ENCODE measurements at places on chromosomes 6 and 20. TPM values are rescaled to one million over a fixed set of nuclear protein-coding genes. Genes with fewer than 3 reads are reported as not detected.

- DNase-seq: no peak
- no peak overlapping the region for H3K4me3 ChIP-seq
- H3K27ac ChIP-seq: no peak overlapping the region
- no peaks in the 10 kb centered on the region for H3K4me1 ChIP-seq
Measured at GRCh38 chr6:109892451-109893435, 85.4 kb upstream of the GPR6 start.

GRCh38 chr6:52077180-52077884 lies 10.1 kb downstream of the PKHD1 start:
- H3K27me3 ChIP-seq: peaks cover under 1% of the 10 kb centered on the region
- DNase-seq: no peak
- H3K36me3 ChIP-seq: no peaks in the 10 kb centered on the region
- no peak overlapping the region for H3K27ac ChIP-seq
- no peak overlapping the region for H3K4me3 ChIP-seq
- H3K4me1 ChIP-seq: no peaks in the 10 kb centered on the region

DNA sequence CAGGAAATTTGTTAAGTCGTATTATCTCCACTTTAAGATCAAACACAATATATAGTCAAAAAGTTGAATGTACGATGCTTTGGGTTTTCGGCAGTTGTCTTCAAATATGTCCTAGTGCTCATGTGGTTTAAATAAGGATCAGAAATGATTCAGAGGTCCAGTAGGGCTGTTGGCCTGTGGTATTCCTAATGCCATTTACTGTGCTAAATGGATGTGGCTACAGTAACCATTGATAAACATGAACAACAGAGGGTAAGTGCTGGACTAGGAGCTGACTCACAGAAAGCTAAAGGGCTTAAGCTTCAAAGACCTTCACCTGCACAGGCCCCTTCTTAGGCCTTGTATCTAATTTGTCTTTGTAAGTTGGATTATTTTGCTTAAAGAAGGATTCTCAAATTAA lies 80.5 kb upstream of the TPD52L1 start:
- no peak for DNase-seq
- no peaks in the 10 kb centered on the region for H3K27me3 ChIP-seq
- H3K27ac ChIP-seq: no peak overlapping the region
- no peaks in the 10 kb centered on the region for H3K4me1 ChIP-seq
- no peak overlapping the region for H3K4me3 ChIP-seq

DNA sequence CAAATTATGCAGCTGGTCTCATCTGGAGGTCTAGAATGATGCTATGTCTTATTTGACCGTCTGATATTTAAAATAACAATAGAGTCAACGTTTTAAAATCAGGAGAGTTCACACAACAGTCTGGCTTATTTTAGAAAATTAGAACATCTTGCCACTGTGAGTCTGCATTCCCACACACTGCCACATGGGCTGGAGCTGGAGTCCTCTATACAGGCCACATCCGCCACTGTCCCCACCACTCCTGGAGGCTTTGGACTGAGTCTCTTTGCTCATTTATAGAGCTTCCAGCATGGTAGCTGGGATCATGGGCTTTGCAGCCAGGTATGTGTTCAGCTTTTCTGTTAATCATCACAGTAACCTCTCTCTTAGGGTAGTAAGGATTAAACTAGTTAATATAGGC lies 68.8 kb upstream of the ZNFX1 start:
- DNase-seq: no peak
- peak overlapping the region; percentile 18 for H3K27ac ChIP-seq
- no peaks in the 10 kb centered on the region for H3K36me3 ChIP-seq
- no peaks in the 10 kb centered on the region for H3K27me3 ChIP-seq
- no peak overlapping the region for H3K4me3 ChIP-seq

CST2 gene
- total RNA-seq: not detected

- 0 out of 2 replicates have a peak overlapping the region, but pooled peaks have one; percentile 2 for H3K27ac ChIP-seq
- no peak overlapping the region for H3K4me3 ChIP-seq
- DNase-seq: no peak
- H3K4me1 ChIP-seq: peaks cover 56% of the 10 kb centered on the region
Measured at GRCh38 chr20:32363492-32363891, 5.4 kb downstream of the ASXL1 start.

DNA sequence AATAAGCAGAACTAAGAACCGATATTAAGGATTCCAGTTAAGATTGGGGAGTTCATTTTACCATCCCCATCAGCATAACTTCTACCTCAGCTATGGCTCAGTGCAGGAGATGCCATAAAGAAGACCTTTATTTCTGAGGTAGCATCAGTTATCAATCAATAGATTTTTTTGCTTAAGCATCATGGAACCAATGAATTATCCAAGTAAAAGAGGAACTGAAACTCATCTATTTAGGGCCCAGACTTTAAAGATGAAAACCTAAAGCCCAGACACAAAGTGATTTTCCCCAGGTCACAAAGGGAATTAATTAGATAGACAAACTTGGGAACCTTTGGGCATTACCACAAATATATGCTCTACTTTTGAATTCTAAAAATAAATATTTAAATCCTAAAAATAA lies 59.2 kb upstream of the TINAG start:
- H3K27ac ChIP-seq: no peak overlapping the region
- no peaks in the 10 kb centered on the region for H3K27me3 ChIP-seq
- DNase-seq: no peak
- H3K4me1 ChIP-seq: no peaks in the 10 kb centered on the region
- no peak overlapping the region for H3K4me3 ChIP-seq
- no peaks in the 10 kb centered on the region for H3K36me3 ChIP-seq

- no peak overlapping the region for H3K4me3 ChIP-seq
- no peaks in the 10 kb centered on the region for H3K36me3 ChIP-seq
- H3K27me3 ChIP-seq: no peaks in the 10 kb centered on the region
- no peaks in the 10 kb centered on the region for H3K4me1 ChIP-seq
- no peak for DNase-seq
- no peak overlapping the region for H3K27ac ChIP-seq
Measured at GRCh38 chr6:20236909-20237600, 24.8 kb upstream of the MBOAT1 start.

DNA sequence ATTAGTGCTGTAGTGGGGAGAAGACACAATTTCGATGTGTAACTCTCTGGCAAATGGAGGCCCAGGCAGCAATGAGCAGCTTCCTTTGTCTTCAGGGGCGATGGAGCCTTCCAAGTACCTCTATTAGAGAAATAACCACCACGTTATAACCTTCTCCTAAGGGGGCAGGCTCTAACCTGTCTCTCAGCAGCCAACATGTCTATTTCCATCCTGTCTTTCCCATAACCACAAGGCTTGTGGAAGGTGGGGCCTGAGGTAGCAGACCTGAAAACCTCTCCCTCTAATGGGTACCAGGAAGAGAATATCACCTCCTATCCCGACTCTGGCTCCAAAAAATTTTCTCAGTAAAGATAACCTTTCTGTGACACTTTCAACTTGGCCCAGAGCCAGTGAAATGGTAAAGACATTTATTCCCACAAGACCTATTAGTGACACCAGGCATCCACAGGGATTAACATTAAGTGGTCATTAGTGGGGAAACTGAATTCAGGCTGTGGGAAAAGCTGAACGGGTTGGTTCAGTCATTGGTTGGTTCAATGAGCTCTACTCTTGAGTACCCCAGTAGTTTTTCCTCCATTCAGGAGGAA lies 4.0 kb downstream of the PEX6 start:
- DNase-seq: no peak
- no peak overlapping the region for H3K4me3 ChIP-seq
- peaks cover 19% of the 10 kb centered on the region for H3K4me1 ChIP-seq
- H3K36me3 ChIP-seq: no peaks in the 10 kb centered on the region

TMEM244 gene
- not detected for total RNA-seq

- no peaks in the 10 kb centered on the region for H3K36me3 ChIP-seq
- no peaks in the 10 kb centered on the region for H3K4me1 ChIP-seq
- no peak for DNase-seq
- H3K4me3 ChIP-seq: no peak overlapping the region
Measured at GRCh38 chr6:38651121-38651784, 11.5 kb upstream of the BTBD9 start.

GRCh38 chr6:166736634-166737033 lies 109.6 kb upstream of the RPS6KA2 start:
- H3K36me3 ChIP-seq: no peaks in the 10 kb centered on the region
- 0 out of 2 replicates have a peak, but pooled peaks cover 2% of the 10 kb centered on the region for H3K27me3 ChIP-seq
- no peak overlapping the region for H3K4me3 ChIP-seq
- H3K27ac ChIP-seq: no peak overlapping the region

NFATC2 gene
- 10.6 TPM for total RNA-seq

GRCh38 chr20:33667245-33667675 lies 517 bp downstream of the ACTL10 start:
- no peak for DNase-seq
- H3K4me3 ChIP-seq: peak overlapping the region; percentile 7
- H3K27me3 ChIP-seq: no peaks in the 10 kb centered on the region
- no peak overlapping the region for H3K27ac ChIP-seq
- peaks cover 14% of the 10 kb centered on the region for H3K4me1 ChIP-seq

GRCh38 chr6:141451511-141452353 lies 681.0 kb upstream of the GJE1 start:
- peak; percentile 43 for DNase-seq
- no peaks in the 10 kb centered on the region for H3K4me1 ChIP-seq
- H3K4me3 ChIP-seq: no peak overlapping the region
- H3K27me3 ChIP-seq: no peaks in the 10 kb centered on the region
- H3K27ac ChIP-seq: no peak overlapping the region

DNA sequence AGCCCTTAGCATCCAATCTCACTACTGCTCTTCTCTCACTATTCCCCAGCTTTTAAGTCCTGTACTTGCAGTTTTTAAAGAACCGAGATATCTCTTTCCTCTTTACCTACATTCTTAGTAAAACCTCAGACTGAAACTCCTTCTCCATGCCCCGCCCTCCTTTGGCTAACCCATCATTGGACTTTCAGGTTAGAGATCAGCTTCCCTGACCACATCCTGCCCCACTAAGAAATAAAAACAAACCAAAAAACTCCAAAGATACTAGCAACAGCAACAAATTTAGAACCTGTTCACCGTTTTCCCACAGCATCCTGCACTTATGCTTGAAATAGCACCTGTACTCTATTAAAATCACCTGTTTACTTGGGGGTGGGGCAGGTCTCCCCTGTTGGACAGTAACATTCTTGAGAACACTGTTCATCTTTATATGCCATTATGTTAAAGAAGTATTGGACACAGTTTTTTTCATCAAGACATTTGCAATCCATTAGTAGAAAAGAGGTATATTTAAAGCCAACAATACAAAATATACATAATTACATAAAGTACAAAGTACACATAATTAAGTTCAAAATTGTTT lies 16.3 kb upstream of the SMAP1 start:
- DNase-seq: no peak
- H3K4me3 ChIP-seq: no peak overlapping the region
- H3K4me1 ChIP-seq: no peaks in the 10 kb centered on the region

GRCh38 chr20:9241721-9242427 lies 173.0 kb downstream of the PLCB4 start:
- H3K36me3 ChIP-seq: no peaks in the 10 kb centered on the region
- no peak overlapping the region for H3K4me3 ChIP-seq
- DNase-seq: no peak

DNA sequence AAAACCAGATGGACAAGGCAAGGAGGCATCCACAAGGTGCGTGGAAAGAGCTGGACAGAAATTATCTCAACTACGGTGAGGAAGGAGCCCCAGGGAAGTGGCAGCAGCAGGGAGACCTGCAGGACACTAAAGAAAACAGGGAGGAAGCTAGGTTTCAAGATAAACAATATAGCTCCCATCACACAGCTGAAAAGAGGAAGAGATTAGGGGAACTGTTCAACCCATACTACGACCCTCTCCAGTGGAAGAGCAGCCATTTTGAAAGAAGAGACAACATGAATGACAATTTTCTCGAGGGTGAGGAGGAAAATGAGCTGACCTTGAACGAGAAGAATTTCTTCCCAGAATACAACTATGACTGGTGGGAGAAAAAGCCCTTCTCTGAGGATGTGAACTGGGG lies 26.8 kb downstream of the TRMT6 start:
- no peaks in the 10 kb centered on the region for H3K27me3 ChIP-seq
- DNase-seq: no peak
- no peaks in the 10 kb centered on the region for H3K36me3 ChIP-seq
- H3K4me1 ChIP-seq: peaks cover 12% of the 10 kb centered on the region
- H3K4me3 ChIP-seq: no peak overlapping the region

- H3K27me3 ChIP-seq: no peaks in the 10 kb centered on the region
- H3K4me1 ChIP-seq: no peaks in the 10 kb centered on the region
- no peak overlapping the region for H3K4me3 ChIP-seq
- no peaks in the 10 kb centered on the region for H3K36me3 ChIP-seq
- no peak overlapping the region for H3K27ac ChIP-seq
Measured at GRCh38 chr20:48729538-48729937, 98.3 kb downstream of the PREX1 start.

DNA sequence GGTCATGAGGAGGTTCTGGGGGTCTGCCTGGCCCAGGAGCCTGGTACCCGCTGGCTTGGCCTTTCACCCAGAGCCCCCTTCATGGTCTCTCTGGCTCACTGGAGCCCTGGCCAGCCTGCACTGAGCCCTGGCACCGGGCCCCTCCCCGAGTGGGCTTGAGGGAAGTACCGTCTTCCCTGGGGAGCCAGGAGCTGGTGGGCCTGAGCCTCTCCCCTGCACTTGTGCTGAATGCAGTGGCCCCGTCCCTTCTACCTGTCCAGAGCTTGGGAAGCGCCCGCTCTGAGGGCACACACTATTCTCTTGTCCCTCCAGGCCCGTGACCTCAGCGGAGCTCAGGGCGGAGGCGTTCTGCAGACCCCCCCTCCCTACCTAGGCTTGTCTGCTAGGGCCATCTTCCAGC lies 62.2 kb downstream of the TCP11 start:
- H3K36me3 ChIP-seq: no peaks in the 10 kb centered on the region
- no peak overlapping the region for H3K4me3 ChIP-seq
- DNase-seq: no peak
- H3K27me3 ChIP-seq: no peaks in the 10 kb centered on the region

PARD6B gene
- total RNA-seq: 132 TPM

PTCRA gene
- not detected for total RNA-seq

APOM gene
- total RNA-seq: 1.8 TPM

DNA sequence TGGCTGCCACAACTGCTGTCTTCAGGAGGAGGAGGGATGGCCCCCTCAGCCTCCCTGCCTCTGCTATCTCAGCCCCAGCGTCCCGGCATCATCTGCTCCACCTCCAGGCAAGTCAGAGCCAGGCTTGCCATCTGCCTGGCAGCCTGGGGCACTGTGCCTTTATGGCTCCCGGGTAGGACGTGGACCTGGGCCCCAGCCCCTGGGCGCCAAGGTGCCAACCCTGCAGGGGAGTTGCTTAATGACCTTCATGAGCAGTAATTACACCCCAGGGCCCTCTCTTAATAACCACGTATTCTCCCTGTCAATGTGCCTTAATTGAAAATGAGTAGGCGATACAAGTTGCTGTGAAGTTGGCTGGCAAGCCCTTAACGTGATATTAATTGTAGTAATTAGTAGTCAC lies 122.1 kb upstream of the MLN start:
- H3K4me3 ChIP-seq: no peak overlapping the region
- no peak overlapping the region for H3K27ac ChIP-seq
- no peaks in the 10 kb centered on the region for H3K4me1 ChIP-seq
- no peaks in the 10 kb centered on the region for H3K27me3 ChIP-seq
- no peaks in the 10 kb centered on the region for H3K36me3 ChIP-seq

- no peaks in the 10 kb centered on the region for H3K36me3 ChIP-seq
- no peaks in the 10 kb centered on the region for H3K4me1 ChIP-seq
- no peak for DNase-seq
- H3K27me3 ChIP-seq: no peaks in the 10 kb centered on the region
Measured at GRCh38 chr20:51608061-51608460, 65.5 kb upstream of the NFATC2 start.

GRCh38 chr6:154872542-154873114 lies 122.5 kb upstream of the TIAM2 start:
- no peaks in the 10 kb centered on the region for H3K27me3 ChIP-seq
- H3K4me3 ChIP-seq: no peak overlapping the region
- no peak overlapping the region for H3K27ac ChIP-seq
- H3K4me1 ChIP-seq: no peaks in the 10 kb centered on the region
- no peak for DNase-seq
- H3K36me3 ChIP-seq: 0 out of 2 replicates have a peak, but pooled peaks cover 2% of the 10 kb centered on the region

Data from Panc1 (cell line).